ENCODE measurements at places on chromosomes 6 and 20.

DNA sequence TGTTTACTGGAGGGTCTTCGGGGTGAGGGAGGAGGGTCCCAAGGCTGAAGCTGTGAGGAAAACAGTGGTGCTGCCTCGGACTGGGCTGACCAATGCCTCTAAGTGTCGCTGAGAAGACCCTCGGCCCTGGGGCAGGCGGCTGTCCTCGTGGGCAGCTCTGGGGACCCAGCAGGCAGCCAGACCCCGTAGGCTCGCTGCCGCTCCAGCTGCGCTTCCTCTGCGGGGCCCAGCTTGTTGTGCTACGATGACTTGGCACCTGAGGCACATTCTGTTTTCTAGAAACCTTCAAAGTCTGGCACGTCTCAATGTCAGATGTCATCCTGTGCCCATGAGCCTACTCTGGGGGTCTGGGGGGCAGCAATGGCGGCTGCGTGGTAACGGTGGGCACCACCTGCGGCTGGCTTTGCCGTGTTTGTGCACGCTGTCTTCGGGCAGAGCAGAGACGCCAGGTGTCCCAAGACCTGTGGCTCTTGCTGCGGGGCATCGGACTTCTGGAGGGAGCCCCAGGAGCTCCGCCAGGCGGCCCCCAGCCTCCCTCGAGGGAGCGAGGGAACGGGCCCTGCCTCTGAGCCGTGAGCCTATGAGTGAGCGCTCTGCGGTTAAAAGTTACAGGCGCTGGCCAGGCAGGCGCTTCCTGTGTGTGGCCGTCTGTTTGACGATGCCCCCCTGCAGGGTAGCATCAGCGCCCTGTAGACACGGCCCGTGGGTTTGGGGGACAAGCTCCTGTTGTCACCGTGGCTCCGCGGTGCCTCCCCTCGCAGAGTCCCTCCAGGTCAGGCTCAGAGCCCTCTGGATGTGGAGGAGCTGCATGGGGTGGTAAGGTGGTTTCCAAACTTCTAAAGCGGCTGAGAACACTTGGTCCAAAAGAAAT lies 6.8 kb downstream of the SLC17A9 start:
- DNase-seq, result no peak

GRCh38 chr6:8277769-8278168 lies 157.6 kb downstream of the SLC35B3 start:
- DNase-seq, result no peak

GRCh38 chr6:24960991-24961475 lies 25.3 kb upstream of the RIPOR2 start:
- DNase-seq, result no peak

DNA sequence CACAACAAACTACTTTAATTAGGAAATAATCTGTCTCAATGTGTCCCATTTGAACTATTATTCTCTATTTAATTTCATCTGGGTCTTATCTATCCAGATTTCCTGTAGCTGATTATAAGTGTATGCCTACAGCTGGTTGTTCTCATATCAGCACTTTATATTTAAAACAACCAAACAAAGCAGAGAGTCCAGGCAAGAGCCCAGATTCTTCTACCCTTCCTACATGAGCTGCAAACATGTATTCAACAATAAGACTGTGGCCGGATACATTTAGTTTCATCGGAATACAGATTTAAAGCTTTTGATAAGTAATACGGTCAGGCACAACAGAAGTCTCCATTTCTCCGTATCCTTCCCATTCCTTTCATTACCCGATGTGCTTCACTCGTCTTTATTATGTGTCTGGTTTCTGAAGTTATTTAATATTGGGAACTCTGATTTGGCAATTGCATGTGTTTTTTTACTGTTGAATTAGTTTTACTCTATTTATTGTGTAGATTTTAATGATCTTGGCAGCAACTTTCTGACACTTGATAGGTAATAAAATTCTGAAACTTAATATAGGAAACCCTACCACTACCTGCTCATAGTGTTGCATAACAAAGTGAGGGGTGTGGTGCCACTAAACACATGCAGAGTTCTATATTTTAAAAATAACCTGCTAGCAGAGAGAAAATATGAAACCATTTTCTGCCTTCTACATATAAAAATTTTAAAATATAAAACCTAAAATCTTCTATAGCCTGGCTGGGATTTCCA lies 653.5 kb upstream of the PTCHD4 start:
- DNase-seq, result no peak

- no peak for DNase-seq
Measured at GRCh38 chr6:77561768-77562314, 91.0 kb upstream of the MEI4 start.

- DNase-seq, result no peak
Measured at GRCh38 chr6:162151021-162151665, 576.4 kb downstream of the PRKN start.

DNA sequence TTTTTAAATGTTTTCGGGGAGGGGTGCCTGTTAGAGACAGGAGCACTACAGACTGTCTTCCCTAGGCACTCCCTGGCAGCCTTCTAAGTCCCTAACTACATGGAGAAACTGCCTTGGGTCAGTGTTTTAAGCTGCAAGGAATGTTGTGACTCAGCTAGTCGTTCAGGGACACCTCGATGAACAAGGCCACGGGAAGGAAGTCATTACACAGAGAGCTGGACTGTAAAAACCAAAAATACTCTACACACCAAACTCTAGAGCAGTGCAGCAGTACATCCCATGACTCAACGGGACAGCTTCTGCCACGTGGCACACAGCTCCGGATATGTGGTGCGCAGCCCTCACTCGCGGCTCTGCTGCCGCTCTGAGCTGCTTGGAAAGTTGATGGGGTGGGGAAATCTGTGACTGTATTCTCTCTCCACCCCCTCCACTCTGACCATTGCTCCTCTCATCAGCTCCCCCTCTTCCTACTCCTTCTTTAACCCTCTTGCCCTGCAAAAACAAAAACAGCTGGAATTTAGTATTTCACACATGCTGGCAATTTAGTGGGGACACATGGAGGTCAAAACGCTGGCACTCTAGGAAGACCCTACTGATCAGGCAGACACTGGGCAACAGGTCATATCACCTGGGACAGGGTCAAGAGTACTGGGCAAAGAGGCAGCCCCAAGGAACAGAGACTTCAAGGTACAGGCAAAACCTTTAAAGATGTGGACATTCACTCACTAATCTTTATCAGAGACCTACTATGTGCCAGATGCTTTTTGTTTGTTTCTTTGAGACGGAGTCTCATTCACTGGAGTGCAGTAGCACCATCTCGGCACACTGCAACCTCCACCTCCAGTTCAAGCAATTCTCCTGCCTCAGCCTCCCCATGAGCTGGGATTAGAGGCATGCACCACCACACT lies 10.9 kb upstream of the LPIN3 start:
- DNase-seq, result no peak

DNA sequence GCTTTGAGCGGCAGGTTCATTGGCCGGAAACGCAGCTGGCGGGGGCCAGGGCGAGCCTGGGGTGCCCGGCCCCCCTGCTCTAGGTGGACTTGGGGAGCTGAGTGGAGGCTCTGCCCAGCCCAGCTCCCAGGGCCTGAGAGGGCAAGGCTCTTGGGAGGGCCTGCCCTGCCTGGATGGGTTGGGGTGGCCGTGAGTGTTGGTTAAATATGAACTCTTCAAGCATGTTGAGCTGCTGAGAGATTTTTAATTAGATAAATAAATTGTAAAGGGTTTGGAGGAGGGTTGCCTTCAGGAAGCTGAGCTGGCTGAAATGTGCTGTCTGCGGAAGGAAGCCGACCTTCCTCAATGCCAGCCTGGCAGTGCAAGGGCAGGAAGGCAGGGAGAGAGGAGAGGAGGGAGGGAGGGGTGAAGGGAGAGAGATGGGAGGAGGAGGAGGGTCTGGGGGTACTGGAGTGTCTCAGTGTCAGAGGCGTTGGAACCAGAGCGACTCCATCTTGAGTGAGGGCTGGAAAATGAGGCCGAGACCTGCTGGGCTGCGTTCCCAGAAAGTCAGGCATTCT lies 39.4 kb upstream of the PMEPA1 start:
- no peak for DNase-seq

GRCh38 chr20:8126841-8127378 lies 5.2 kb upstream of the PLCB1 start:
- no peak for DNase-seq

GRCh38 chr20:49431329-49431728 lies 51.1 kb downstream of the KCNB1 start:
- no peak for DNase-seq

GRCh38 chr6:13614126-13614925 lies 809 bp upstream of the NOL7 start:
- no peak for DNase-seq

GRCh38 chr6:108748055-108748454 lies 100.2 kb upstream of the ARMC2 start:
- DNase-seq, result no peak

DNA sequence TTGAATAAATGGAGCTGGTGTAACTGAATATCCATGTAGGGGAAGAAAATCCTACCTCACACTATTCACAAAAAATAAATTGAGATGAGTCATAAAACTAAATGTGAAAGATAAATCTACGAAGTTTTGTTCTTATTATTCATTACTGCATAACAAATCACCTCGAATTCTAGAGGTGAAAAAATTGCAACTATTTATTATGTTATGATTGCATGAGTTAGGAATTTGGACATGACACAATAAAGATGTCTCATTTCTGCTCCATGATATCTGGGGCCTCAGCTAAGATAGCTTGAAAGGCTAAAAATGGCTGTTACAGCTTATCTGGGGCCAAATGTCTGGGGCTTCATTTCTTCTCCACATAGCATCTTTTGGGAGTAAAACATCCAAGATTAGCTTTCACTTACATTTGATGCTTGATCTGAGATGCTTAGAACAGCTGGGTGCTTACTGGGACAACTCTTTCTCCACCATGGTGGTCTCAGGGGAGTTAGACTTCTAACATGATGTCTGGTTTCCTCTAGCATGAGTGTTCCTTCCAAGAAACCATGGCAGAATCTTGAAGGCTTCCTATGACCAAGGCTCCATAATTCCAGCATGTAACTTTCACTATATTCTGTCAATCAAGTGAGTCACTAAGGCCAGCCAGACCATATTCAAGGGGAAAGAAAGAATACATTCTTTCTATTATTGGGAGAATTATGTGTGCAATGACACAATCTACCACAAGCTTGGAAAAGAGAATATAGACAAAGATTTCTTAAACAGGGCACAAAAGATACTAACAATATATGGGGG lies 30.1 kb downstream of the OR2B6 start:
- no peak for DNase-seq

- DNase-seq, result no peak
Measured at GRCh38 chr20:3933218-3933617, 44.0 kb downstream of the PANK2 start.

GRCh38 chr6:167856999-167857660 lies 30.4 kb downstream of the AFDN start:
- DNase-seq, result no peak

GRCh38 chr20:52828199-52828598 lies 144.0 kb upstream of the TSHZ2 start:
- no peak for DNase-seq

GRCh38 chr6:1552296-1552761 lies 57.4 kb upstream of the FOXC1 start:
- DNase-seq, result no peak

- no peak for DNase-seq
Measured at GRCh38 chr6:45687570-45687969, 309.8 kb upstream of the SUPT3H start.

Data from NCI-H187 treated with DMSO at 0.1 percent for 48 hours (cell line).